RCC 7860 (cell line): ENCODE measurements at places on chromosomes 2 and 18.

DNA sequence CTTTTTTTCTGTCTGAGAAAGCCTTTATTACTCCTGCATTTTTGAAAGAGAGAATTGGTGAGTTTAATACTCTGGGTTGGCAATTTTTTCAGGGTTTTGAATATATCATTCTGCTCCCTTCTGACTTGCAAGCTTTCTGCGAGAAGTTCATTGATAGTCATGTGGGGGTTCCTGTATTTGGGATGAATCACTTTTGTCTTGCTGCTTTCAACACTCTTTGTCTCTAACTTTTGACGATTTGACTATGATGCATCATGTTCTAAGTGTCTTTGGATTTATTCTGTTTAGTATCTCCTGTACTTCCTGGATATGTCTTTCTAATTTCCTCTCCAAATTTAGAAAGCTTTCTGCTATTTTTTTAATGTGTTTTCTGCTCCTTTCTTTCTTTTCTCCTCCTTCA is 41.0 kb upstream of the SLC9A2 start:
- DNase-seq, result no peak

DNA sequence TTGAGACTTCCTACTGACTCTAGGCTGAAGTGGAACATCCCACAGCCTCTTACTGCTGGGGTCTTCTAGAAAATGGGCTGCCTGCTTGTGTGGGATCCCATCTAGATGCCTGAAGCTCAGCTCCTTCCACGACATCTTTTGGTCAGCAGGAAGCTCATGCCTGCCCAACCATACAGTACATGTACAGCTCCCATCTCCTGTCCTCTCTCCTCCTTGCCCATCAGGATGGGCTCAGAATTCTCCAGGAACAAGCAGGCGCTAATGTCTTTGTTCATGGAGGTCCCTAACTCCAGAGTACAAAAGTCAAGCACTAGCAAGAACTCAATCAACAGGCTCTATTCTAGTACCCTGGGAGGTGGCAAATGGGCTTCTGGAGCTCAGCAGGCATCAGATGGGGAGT is 31.7 kb upstream of the GPR17 start:
- DNase-seq, result no peak

DNA sequence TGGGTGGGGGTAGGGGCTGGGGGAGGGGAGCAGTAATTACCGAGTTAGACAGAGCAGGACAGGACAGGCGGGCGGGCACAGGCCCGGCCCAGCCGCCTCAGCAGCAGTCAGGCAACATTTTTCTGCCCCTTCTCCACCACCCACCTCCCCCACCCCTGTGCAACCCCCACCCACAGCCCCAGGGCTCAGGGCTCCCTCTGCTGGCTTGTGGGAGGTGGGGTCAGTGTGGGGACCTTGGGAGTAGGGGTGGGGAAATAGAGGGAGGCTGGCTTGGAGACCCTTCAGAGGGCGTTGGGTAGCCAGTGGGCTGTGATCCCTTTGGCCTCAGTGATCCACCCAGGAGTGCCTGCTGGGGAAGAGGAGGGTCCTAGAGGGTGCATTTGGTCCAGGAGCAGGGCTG is 6.4 kb downstream of the WNT6 start:
- DNase-seq, result no peak

GRCh38 chr2:109674894-109675534 is 60.9 kb downstream of the SOWAHC start:
- no peak for DNase-seq

DNA sequence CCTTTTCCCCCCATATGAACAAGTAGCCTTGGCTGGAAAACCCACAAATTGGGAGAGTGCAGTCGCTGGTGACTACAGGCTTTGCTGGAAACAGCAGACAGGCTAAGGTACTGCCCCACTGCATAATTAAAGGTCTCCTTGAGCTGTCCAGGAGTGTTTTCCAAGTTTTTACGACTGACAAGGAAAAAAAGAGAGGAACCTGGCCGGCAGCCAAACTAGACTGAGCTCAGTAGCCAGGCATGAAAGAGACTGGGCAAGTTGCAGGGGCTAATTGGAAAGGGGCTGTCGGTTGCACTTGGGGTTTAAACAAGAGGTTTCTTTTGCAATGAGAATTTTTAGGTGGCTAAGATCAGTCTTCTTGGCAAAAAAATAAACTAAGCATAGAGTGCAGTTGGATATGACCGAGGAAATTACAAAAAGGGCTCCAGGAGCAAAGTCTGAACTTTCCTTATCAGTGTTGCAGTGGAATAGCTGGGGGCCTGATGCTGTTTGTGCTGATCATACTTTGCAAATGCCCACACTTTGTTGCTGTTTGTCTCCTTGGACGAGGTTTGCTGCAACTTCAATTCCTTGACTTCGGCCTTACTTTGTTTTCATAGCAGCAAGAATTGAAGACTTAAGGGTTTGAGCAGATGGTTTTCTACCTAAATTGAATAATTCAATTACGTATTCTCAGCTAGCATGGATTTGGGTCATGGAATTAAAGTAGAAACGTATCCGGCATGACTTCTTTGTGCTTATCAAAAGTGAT is 2.1 kb downstream of the GULP1 start:
- peak; percentile 78 for DNase-seq
